NCI-H1105 treated with DMSO at 0.1 percent for 48 hours (cell line): ENCODE measurements at places on chromosomes 6 and 20.

DNA sequence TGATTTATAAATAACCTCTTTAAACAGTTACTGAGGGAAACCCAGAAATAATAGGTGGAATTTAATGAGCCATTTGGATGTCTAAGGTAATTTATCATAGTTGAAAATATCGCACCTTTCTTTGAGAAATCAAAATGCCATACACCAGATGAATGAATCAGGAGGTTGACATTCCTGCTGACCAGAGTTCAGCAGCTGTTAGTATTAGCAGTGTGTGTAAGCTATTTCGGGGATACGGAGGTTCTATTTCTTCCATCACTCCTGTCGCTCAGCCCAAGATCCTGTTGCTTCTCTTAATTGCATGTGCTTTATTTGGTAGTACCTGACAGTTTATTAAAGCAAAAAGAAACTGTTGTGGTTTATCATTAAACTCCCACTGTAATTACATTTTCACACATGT, 67.1 kb downstream of the HDGFL1 start:
- no peak for DNase-seq

- DNase-seq, result no peak
Observed at GRCh38 chr6:157685596-157686280, 137.3 kb upstream of the SNX9 start.

DNA sequence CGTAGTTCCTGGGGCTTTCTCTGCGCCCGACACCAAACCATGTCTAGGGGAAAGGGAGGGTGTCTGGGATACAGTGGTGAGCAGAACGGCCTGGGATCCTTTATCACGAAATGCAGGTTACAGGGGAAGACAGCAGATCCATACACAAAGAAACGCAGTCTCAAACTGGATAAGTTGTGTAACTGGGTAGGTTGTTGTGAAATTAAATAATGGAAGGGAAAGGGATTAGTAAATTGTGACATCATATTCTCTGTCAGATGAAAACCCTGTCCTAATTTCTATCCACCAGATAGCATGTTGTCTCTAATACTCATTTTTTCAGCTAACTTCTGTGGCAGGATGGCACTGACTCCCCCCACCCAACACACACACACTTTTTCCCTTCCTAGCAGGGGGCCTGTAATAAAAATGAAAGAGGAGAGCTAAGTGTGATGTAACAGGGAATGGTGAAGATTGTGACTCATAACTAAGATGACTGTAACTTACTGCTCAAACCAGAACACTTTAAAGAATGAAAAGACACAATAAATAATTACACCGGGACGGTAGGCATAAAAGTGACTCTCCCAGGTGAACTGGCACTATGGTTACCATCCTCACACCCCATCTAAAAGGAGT, 769 bp upstream of the TRPC4AP start:
- DNase-seq, result no peak

GRCh38 chr6:165403006-165403595, 93.7 kb upstream of the C6orf118 start:
- DNase-seq, result no peak

DNA sequence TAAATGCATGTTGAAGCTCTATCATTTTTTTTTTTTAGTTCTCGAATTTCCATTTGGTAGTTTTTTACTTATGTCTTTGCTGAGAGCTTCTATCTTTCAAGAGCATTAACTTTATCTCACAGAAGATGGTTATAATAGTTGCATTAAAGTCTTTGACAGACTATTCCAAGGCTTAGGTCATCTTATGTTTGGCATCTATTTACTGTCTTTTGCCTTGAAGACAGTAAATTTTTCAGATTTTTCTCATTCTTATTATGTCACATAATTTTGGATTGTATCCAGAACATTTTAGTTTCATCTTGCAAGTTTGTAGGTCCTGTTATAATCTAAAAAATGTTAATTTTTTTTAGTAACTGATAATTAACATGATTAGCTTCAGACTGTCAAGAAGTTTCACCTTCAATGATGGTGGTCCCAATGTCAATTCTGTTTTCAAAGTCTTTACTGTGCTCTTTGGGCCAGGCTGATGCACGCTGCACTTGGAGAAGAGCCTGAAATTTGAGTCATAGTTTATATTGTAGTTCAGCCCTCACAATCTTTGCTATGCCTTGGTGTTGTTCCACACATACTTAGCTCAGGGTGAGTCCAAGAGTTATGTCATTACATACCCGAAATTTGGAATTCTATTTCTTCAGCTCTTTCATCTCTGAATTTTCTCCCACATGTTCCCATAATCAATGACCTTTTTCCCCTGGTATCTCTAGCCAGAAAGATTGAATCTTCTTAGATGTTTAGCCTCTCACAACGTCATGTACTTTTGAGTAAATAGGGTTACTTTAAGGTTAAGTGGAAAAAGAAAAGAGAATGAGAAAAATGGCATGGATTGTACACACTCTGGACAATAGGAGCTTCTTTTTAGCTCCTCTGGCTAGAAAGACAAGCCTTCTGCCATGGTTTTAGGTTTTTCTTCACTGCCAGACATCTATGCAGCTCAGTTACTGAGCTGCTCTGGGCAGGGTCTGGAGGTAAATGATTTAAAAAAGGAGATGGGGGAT, 110.3 kb upstream of the BTBD3 start:
- no peak for DNase-seq

DNA sequence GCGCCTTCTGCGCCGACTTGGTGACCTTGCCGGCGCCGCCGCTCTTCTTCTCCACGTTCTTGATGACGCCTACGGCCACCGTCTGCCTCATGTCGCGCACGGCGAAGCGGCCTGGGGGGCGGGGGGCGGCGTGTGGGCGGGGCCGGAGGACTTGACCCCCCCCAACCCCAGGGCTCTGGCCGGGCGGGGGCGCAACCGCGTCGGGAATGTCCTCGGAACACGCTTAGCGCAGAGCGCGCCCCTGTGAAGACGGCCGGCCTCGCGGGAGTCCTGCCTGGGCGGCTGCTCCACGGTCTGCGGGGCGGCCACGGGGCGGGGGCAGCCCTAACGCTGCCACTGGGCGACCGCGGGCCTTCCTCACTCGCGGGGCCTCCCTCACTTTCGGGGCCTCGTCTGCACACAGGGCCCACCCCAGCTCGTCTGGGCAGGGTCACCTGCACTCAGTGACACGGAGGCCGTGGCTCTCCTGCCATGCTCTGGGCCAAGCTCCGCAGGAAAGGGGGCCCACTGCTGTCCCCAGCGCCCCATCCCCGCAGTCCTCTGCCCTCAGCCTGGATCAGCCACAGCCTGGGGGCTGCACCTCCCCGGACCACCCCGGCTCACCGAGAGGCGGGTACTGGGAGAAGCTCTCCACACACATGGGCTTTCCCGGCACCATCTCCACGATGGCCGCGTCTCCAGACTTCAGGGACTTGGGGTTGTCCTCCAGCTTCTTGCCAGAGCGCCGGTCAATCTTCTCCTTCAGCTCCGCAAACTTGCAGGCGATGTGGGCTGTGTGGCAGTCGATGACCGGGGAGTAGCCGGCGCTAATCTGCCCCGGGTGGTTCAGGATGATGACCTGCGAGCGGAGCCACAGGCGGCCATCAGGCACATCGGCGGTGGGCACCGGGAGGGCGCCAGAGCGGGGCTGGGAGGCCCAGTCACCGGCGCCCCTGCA, 10.3 kb downstream of the EEF1A2 start:
- DNase-seq, result no peak

DNA sequence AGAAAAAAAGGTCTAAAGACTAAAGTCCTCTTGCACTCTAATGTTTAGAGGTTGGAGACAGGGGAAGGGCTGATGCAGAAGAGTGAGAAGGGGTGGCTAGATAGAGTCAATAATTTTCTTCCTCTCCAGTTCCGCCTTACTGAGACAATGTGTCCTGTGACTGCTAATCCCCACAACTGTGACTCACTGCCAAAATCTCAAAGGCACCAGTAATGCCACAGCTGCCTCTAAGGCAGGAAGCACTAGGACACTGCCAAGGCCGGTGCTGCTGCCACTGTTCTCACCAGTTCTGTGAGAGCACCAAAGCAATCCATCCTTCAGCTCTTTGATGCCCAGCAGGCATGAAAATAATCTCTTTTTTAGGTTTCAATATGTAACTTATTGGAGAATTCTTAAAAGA, 701.9 kb upstream of the MAP3K7 start:
- no peak for DNase-seq

DNA sequence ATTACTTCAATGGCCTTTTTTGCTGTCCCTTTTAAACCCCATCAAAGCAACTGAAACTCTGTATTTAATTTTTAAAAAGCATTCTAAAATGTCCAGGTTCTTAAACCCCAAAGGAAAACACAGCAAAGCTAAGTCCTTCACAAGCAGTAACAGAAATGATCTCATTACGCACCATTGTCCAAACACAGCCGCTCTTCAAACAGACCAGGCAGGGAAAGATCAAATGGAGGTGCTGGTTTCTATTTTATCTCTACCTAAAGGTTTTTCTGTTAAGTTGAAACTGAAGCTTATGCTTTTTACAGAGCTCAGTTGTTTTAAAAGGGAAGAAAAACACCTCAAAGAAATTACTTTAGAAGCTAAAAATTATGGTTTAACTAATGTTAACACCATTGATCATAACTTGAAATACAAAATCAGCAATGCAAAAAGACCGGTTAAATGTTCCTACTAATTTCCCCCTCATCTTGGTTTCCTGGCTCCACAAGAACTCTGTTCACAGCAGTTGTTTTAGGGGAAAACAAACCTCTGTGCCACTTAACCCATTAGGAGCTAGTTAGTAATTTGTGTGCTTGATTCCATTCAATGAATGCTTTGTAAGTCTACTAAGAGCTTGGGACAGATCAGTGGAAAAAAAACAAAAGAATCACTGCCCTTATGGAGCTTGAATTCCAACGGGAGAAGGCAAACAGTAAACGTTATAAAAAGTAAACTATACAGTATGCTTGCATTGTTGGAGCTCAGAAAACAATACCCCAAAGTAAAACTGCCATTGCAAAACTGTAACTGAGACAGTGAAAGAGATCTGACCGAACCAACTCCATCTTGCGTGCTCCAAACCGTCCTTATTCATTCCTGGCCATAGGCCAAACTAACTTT, 87.4 kb downstream of the CD24 start:
- peak; percentile 27 for DNase-seq

GRCh38 chr6:27617700-27618689, 145.1 kb upstream of the ZNF184 start:
- peak; percentile 51 for DNase-seq

GRCh38 chr20:48143435-48144081, 358.3 kb upstream of the SULF2 start:
- peak; percentile 18 for DNase-seq

DNA sequence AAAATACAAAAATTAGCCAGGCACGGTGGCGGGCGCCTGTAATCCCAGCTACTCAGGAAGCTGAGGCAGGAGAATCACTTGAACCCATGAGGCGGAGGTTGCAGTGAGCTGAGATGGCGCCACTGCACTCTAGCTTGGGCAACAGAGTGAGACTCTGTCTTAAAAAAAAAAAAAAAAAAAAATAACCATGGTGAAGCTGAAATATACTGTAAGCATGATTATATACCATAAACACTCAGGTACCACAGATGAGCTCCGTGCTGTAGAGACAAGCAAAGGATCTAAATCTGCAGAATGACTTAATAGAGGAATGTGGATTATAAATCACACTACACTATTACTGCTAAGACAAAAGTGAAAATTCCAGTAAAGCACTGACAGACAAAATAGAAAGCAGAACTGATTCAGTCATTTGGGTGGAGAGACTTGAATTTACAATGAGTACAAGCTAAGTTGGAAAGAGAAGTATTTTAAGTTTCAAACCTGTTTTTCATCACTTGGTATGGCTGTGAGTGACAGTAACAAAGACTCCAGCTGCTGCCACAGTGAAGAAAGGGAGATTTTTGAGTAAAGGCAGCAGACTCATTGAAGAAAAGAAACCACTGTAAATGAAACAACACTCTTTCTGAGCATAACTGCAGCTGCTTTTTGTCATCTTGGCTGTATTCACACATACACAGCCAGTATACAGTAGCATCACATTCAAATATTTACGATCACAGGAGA, 322.1 kb downstream of the RNGTT start:
- DNase-seq, result no peak

- no peak for DNase-seq
Observed at GRCh38 chr6:49202924-49203536, 260.0 kb downstream of the MMUT start.

GRCh38 chr6:48826901-48827701, 636.0 kb downstream of the MMUT start:
- no peak for DNase-seq
